ENCODE measurements at places on chromosomes 16 and 17.

- DNase-seq = no peak
Observed at GRCh38 chr17:8708025-8708461, 36.6 kb downstream of the CCDC42 start.

- DNase-seq = no peak
Observed at GRCh38 chr16:53900667-53901066, 196.7 kb downstream of the FTO start.

GRCh38 chr17:28416703-28417311, 10.8 kb upstream of the SLC46A1 start:
- DNase-seq = peak; percentile 13

DNA sequence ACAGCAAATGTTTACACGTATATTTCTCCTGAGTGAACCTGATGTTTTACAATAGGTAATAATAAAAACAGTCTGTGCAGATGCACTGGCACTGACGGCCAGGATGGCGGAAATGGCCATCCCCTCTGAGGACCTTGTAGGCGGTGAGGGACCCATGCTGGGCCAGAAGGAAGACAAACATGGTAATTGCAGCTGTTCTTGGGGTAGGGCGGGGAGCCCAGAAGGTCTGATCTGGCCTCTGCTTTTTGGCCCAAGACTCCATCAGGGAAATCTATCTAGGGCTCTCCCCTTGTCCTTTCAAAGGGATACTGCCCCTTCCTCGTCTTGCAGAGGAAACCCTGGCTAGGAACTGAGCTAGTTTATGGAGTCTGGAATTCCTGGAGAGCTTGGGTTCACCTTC, 7.4 kb upstream of the LGALS9 start:
- DNase-seq = no peak

- DNase-seq = no peak
Observed at GRCh38 chr17:38861399-38861843, 7.9 kb upstream of the RPL23 start.

GRCh38 chr17:81925860-81926450, 1.6 kb downstream of the MAFG start:
- no peak for DNase-seq

GRCh38 chr16:69563605-69564580, 1.9 kb upstream of the NFAT5 start:
- peak; percentile 32 for DNase-seq

DNA sequence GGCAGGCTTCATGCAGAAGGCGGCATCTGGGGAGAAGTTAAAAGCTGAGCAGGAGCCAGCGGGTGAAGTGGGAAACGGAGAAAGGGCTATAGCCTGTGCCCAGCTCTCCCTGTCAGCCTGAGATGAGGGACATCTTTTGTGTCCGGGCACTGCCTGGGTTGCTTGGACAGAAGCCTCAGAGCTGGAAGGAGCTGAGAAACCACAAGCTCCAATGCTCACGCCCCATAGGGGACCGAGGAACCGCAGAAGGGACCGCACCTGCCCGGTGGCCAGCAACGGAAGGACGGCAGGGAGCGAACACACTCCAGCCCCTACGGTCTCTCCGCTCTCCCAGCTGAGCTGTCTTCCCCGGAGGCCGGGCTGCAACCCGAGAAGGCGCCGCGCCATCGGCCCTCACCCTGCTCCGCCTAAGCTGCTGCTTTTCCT, 175.8 kb downstream of the NPIPB11 start:
- DNase-seq = no peak

DNA sequence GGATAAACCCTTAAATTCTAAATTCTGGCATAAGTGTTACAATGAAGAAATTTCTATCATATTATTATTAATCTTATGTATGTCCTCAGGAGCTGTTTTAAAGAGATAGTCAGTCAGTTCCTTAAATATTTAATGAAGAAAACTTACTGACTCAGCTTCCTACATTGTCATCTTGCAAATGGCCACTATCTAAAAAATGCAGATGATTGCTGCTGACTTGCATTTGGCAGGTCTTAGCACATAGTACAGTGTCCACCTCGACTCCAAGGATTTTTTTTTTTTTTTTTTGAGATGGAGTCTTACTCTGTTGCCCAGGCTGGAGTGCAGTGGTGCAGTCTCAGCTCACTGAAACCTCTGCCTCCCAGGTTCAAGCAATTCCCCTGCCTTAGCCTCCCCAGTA, 55.1 kb upstream of the CORO6 start:
- no peak for DNase-seq

- DNase-seq = no peak
Observed at GRCh38 chr17:61570118-61570517, 20.9 kb downstream of the NACA2 start.

- DNase-seq = no peak
Observed at GRCh38 chr16:56609463-56609921, 1.1 kb downstream of the MT2A start.

DNA sequence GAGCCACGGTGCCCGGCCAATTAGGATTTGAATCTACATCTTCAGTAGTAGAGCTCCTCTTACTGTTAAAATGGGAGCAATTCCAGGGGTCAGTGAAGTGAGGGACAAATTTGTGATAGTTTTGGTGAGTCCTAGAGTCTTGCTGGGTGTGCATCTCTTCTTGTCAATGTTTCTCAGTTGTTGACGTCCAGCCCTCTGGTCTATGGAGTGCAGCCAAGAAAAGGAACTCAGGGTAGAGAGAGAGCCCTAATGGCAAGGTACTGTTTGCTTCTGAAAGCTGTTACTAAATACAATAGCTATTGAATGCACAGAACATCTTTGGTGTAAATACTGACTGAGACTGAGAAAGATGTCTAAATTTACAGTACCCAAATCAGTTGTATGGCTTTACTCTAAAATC, 282.5 kb upstream of the SALL1 start:
- no peak for DNase-seq

GRCh38 chr17:4502466-4503154, 3.9 kb downstream of the SPNS2 start:
- DNase-seq = no peak

GRCh38 chr16:85225257-85225656, 113.0 kb upstream of the CIBAR2 start:
- no peak for DNase-seq

- no peak for DNase-seq
Observed at GRCh38 chr17:49944273-49944870, 24.6 kb upstream of the DLX4 start.
